ENCODE measurements at places on chromosomes 11 and 22. TPM values are rescaled to one million over a fixed set of nuclear protein-coding genes. Genes with fewer than 3 reads are reported as not detected.
A peak's percentile ranks its signal among the peaks of the same experiment; 100 is the strongest.

DNA sequence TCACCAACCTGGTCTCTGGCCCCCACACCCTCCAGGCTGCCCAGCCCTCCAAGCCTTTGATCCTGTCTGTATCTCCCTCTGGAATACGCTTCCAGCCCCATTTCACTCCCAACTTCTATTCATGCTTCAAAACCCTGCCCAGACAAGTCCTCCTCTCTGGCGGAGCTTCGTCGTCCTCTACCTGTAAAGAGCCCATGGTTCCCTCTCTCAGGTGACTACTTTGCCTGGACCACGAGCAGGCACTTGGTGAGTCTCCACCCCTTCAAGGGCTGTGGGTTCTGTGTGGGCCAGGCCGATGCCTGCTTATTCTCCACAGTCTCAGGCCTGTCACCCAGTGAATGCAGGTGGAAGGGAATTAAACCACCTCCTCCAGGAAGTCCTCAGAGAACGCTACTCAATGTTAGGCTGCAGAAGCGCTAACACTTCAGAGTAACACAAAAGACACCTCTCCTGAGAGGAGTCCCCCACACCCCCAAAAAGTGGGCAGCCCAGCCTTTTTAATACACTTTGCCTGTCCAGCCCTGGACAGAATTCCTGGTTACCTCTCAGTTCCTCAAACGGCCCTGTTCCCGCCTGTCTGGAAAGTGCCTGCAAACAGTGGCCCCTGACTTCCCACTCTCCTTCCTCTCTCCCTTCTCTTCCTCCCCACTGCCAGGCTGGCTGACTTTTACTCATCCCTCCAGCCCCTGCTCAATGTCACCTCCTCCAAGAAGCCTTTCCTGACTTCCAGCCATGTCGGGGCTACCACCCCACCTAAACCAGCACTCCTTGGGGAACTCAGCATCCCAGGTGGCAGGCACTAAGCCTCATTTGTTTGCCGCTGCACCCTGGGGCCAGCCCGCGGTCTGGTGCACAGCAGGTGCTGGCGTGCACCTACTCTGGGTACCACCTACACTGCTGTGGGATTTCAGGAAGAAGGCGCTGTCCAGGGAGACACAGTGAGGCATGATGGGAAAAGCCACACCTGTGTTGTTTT, 9.0 kb downstream of the RAC2 start:
- H3K4me1 ChIP-seq, result peaks cover 94% of the 10 kb centered on the region
- no peak for DNase-seq
- no peaks in the 10 kb centered on the region for H3K27me3 ChIP-seq
- H3K36me3 ChIP-seq, result peaks cover 15% of the 10 kb centered on the region

DNA sequence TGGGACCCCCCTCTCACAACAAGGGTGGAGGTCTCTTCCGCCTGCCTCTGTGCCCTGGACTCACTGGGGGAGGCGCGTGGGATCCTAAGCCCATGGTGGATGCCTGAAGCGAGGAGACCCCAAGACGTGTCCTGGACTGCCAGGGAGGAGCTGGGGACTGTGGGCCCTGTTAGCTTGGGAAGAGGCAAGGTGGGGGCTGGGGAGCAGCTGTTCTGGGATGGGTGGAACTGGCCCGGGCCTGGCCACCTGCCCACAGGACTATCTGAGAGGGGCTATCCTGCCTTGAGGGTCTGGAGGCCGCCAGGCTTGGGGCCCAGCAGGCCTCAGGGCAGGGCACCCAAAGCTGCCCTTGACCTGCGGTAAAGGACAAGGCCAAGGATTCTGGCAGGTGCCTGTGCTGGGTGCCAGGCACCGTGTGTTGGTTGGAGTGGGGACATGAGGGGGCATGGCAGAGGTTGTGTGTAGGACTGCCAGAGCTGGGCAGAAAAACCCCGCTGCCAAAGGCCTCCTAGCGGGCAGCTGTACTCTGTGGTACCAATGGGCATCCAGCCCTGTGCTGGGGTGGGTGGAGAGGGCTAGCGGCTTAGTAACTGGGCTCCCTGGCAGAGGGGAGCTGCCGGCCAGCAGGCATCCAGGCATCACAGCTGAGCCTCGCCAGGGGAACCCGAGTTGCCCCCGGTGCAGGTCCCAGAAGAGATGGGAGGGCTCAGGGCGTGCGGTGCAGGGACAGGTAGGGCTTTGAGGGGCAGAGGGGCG, 670 bp downstream of the LSP1 start:
- H3K27ac ChIP-seq, result peak overlapping the region; percentile 80
- peaks cover 53% of the 10 kb centered on the region for H3K4me1 ChIP-seq
- no peak for DNase-seq
- H3K27me3 ChIP-seq, result no peaks in the 10 kb centered on the region

Gene OPCML
- total RNA-seq, result not detected

Gene PRRG4
- 0.11 TPM for total RNA-seq

Gene CARD18
- not detected for total RNA-seq

DNA sequence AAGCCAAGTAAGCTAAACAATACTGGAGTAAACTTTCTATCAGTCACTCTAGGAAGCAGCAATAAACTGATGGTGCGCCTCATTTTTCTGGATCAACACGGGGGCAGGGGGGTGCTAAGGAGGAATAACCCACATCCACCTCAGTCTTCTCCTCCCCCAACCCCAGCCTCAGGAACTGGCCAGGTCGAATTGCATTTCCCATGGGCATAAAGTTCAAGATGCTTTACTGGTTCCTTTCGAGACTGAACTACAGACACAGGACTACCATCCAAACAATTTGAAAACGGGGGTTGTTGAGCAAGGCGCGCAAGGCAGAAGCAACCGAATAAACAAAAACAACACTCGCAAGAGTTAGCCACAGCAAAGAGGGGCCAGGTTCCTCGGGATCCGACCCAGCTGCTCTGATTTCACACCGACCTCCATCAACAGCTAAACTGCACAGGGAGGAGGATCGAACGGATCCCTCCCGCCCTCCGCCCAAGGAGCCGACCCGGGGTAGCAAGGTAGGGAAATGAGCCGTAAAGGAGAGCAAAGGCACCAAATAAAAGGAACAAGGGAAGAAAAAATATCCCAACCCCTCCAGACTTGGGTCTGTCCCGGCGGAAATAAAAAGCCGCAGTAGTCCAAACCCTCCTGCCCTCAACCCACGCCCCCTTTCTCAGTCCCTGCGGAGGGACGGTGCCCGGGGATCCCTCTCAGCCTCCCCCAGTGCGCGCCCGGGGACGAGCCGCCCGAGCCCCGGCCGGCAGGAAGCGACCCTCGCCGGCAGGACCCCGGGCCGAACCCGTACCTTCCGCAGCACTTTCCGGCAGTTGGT, 801 bp downstream of the SESN3 start:
- peaks cover 6% of the 10 kb centered on the region for H3K36me3 ChIP-seq
- peak; percentile 15 for DNase-seq
- peak overlapping the region; percentile 82 for H3K4me3 ChIP-seq
- H3K4me1 ChIP-seq, result peaks cover 16% of the 10 kb centered on the region
- no peaks in the 10 kb centered on the region for H3K27me3 ChIP-seq

GRCh38 chr11:20008190-20008870, 151.9 kb downstream of the DBX1 start:
- H3K27me3 ChIP-seq, result no peaks in the 10 kb centered on the region
- no peaks in the 10 kb centered on the region for H3K4me1 ChIP-seq
- no peaks in the 10 kb centered on the region for H3K36me3 ChIP-seq
- DNase-seq, result no peak

GRCh38 chr11:107924306-107924705, 3.9 kb upstream of the RAB39A start:
- H3K4me1 ChIP-seq, result peaks cover 6% of the 10 kb centered on the region
- no peak overlapping the region for H3K4me3 ChIP-seq
- H3K27ac ChIP-seq, result no peak overlapping the region
- H3K27me3 ChIP-seq, result peaks cover 3% of the 10 kb centered on the region
- no peak for DNase-seq

DNA sequence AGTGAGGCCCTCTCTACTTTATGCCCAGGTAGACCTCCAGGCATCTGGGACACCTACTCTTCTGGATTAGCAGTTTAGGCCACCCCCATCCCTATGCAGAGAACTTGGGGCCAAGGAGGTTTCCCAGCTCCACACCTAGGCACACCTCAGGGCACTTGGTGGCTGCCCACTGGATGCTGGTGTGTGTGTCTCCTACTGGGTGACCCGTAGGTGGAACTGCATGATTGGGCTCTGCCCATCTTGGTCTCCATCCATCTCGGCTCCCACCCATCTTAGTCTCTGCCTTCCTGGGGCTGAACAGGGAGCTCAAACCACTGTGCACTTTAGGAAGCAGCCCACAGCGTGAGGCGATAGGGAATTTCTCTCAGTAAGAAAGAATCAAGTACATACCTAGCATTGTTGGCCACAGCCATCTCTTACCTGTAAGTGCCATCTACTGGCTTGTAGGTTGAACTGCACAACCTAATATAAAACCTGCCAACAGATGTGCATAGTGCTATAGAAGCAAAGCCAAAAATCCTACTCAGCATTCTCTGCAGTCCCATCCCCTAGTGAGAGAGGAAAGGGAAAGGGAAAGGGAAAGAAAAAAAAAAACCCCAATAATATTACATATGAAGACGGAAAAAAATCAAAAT, 61.6 kb upstream of the PTPN5 start:
- H3K36me3 ChIP-seq, result no peaks in the 10 kb centered on the region
- H3K4me3 ChIP-seq, result no peak overlapping the region
- no peak for DNase-seq
- H3K27ac ChIP-seq, result no peak overlapping the region
- no peaks in the 10 kb centered on the region for H3K4me1 ChIP-seq
- no peaks in the 10 kb centered on the region for H3K27me3 ChIP-seq

Gene EHF
- total RNA-seq, result not detected

Gene XRRA1
- total RNA-seq, result 20.6 TPM

DNA sequence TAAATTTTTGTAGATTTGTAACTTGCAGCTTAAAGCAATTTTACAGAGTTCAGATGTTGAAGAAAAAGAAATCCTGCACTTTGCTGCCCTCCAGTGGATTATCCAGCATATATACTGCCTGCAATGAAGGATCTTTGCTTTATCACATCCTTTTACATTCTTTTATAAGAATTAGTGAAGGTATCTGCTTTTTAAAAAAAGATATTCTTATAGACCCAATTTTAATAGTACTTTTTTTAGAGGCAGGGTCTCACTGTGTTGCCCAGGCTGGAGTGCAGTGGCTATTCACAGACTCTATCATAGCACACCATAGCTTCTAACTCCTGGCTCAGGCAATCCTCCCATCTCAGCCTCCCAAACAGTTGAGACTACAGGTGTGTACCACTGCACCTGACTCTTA, 60.7 kb downstream of the TTC17 start:
- DNase-seq, result peak; percentile 23
- H3K4me1 ChIP-seq, result no peaks in the 10 kb centered on the region
- H3K4me3 ChIP-seq, result no peak overlapping the region
- H3K27ac ChIP-seq, result no peak overlapping the region
- H3K27me3 ChIP-seq, result no peaks in the 10 kb centered on the region
